ENCODE measurements at places on chromosomes 12 and 14. TPM values are rescaled to one million over a fixed set of nuclear protein-coding genes. Genes with fewer than 3 reads are reported as not detected.

The DNAI7 gene
- 0.67 TPM for total RNA-seq

DNA sequence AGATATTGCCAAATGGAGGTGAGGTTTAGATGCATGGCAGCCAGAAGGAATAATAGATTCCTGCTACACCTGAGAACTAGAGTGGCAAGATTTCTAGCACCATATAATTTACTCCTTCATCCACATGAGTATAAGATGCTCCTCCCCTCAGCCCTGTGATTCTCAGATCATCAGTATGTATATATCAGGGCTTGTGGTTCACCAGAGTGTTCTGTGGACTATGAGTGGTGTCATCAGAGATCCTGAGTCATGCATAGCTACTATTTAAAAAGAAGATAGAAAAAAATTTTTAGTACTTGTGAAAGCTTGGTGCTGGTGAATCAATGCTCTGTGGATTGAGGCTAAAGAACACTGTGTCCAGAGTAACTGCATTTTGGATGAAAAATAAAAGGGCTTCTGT, 285.9 kb downstream of the BMP4 start:
- no peak overlapping the region for H3K27ac ChIP-seq
- H3K27me3 ChIP-seq: no peaks in the 10 kb centered on the region
- no peak for DNase-seq
- H3K4me3 ChIP-seq: no peak overlapping the region
- no peaks in the 10 kb centered on the region for H3K36me3 ChIP-seq

- 0 out of 2 replicates have a peak, but pooled peaks cover 6% of the 10 kb centered on the region for H3K4me1 ChIP-seq
- no peak for DNase-seq
- H3K36me3 ChIP-seq: no peaks in the 10 kb centered on the region
- no peak overlapping the region for H3K27ac ChIP-seq
- no peak overlapping the region for H3K4me3 ChIP-seq
Observed at GRCh38 chr12:89858718-89859117, 150.1 kb upstream of the ATP2B1 start.

- no peak overlapping the region for H3K4me3 ChIP-seq
- H3K27me3 ChIP-seq: no peaks in the 10 kb centered on the region
- no peak for DNase-seq
- no peaks in the 10 kb centered on the region for H3K36me3 ChIP-seq
- no peaks in the 10 kb centered on the region for H3K4me1 ChIP-seq
Observed at GRCh38 chr14:69581316-69581935, 6.8 kb upstream of the CCDC177 start.

DNA sequence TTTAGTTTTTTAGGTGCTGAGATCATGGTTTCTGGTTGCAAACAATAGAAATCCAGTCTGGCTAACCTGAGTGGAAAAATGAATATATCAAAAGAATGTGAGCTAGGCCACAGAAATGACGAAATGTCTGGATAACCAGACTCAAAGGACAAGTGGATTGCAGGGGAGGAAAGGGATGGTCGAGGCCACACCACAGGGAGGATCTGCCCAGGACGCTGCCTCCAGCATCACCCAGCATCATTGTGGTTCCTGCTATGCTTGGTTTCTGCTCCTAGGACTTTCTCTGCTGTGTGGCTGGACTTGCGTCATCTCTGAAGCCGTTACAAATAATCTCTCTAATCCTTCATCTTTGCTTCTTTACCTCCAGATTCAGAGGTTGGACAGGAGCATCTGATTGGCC, 80.4 kb downstream of the TTC8 start:
- no peak for DNase-seq
- H3K4me3 ChIP-seq: no peak overlapping the region
- H3K27ac ChIP-seq: no peak overlapping the region
- no peaks in the 10 kb centered on the region for H3K4me1 ChIP-seq

GRCh38 chr12:93108985-93109384, 179.9 kb upstream of the EEA1 start:
- no peak overlapping the region for H3K27ac ChIP-seq
- H3K4me1 ChIP-seq: peaks cover 12% of the 10 kb centered on the region
- H3K27me3 ChIP-seq: no peaks in the 10 kb centered on the region
- no peaks in the 10 kb centered on the region for H3K36me3 ChIP-seq

DNA sequence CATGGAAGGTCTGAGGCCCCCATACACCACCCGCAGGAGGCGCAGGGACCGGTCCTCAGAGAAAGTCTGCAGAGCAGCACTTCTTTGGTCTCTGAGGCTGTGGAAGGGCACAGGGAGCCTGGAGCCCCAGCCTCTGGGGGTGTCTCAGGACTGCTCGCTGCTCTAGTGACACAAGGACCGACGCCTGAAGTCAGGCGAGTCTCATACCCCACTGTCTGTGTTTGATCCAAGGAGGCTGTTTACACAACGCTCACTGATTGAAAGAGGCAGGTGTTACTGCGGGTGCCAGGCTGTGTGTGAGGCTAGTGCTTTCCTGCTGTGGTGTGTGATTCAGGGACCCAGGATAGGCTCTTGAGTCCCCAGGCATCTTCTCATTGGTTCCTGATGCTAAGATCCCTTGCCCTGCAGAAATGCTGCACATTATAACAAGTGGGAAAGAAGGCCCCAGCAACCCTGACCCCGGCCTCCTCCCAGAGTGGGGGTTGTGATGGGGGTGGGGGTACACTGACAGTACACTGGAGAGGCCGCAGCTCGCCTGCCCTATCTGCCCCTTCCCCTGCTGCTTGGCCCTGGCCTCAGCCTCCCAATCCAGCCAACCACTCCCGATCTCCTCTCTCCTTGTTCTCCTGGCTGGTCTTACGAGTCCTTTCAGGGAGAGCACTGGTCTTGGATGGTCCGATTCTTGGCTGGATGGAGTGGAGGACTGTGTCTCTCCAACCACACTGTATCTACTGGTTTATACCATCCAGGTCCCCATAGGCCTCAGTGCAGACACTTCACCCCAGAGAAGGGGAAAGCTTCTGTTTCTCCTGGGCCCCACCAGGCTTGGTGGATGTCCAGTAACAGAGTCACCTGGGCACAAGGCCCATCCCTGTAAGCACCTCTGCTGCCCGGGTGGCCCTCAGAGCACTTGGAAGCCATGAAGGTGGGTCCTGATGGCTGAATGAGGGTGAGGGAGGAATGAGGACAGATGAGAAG, 6.6 kb downstream of the CACNA2D4 start:
- no peaks in the 10 kb centered on the region for H3K27me3 ChIP-seq
- DNase-seq: peak; percentile 31
- H3K4me3 ChIP-seq: no peak overlapping the region

GRCh38 chr12:95522692-95523091, 28.6 kb downstream of the USP44 start:
- no peaks in the 10 kb centered on the region for H3K36me3 ChIP-seq
- no peaks in the 10 kb centered on the region for H3K27me3 ChIP-seq
- peaks cover 8% of the 10 kb centered on the region for H3K4me1 ChIP-seq
- no peak overlapping the region for H3K4me3 ChIP-seq
- no peak overlapping the region for H3K27ac ChIP-seq
- no peak for DNase-seq

Data from Caco-2 (cell line).